ENCODE measurements at places on chromosomes 2 and 18.

GRCh38 chr2:231241755-231242507 lies 43.5 kb downstream of the ARMC9 start:
- DNase-seq, result no peak

DNA sequence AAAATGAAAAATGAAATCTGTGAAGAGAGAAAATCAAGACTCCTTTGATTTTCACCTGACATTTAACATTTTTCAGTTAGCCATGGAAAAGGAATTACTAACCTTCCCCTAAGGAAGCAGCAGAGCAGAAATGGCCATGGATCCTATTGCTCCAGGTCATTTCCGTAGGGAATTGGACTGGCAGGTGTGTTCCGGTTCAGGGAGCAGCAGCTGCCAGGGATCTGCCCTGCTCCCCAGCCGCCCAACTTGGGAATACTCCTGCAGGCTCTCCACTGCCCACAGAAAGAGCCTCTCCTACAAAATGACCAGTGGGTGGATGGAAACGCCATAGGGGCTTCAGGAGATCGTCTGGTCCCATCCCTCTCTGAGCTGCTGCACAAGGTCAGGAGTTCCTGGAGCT lies 86.0 kb upstream of the MAPK4 start:
- DNase-seq, result no peak

- no peak for DNase-seq
Observed at GRCh38 chr2:236052926-236053821, 115.0 kb downstream of the GBX2 start.

GRCh38 chr18:27954226-27954625 lies 222.7 kb downstream of the CDH2 start:
- DNase-seq, result no peak

DNA sequence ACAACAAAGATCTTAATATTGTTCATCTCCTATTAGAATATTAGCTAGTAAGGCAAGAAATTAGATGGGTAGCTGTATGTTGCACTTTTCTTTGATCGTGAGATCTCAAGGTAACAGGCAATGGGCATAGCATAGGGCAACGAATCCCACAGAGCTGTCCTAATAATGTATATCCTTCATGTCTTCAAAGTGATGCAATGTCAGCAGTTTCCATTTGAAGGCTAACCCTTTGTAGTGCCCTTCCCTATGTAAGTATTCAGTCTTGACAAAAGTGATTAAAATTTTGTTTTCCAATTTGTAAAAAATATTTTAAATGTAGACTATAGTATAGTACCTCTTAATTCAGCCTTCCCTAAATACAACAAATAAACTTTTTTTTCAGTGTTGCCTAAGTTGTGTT lies 112.5 kb downstream of the PKP4 start:
- no peak for DNase-seq

- DNase-seq, result no peak
Observed at GRCh38 chr2:46909771-46910419, 5.7 kb downstream of the MCFD2 start.

DNA sequence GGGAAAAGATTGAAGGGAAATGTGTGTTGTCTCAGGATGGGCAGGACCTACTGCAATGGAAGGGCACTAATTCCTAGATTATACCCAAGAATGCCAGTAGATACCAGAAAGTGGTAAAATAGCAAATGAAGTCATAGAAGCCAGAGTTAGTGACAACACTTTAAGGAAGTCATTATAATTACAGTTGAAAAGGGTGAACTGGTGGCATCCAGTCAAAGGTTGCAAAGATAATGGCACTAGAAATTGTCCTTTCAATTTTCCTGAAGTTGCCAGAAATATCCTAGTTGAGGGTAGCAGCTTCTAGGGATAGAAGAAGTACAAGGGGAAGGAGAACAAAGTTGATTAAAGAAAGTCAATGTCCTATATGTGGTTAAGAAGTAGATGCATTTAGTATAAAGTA lies 68.8 kb upstream of the GLS start:
- DNase-seq, result no peak

DNA sequence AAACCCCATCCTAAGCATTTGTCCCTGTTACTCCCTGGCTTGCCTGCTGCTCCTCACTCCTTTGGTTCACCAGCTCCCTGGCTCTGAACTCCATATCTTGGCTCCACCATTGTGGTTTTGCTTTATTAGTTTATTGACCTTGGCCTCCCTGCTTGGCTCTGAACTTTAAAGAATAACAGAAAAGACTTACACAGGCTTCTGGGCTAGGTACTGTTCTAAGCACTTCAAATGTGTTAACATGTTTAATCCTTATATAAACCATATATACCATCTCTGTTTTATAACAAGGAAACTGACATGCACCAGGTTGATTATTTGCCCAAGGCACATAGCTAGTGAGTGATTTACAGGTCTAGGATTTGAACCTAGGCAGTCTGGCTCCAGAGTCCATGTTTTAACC lies 149.7 kb upstream of the CAPN13 start:
- DNase-seq, result peak; percentile 58

DNA sequence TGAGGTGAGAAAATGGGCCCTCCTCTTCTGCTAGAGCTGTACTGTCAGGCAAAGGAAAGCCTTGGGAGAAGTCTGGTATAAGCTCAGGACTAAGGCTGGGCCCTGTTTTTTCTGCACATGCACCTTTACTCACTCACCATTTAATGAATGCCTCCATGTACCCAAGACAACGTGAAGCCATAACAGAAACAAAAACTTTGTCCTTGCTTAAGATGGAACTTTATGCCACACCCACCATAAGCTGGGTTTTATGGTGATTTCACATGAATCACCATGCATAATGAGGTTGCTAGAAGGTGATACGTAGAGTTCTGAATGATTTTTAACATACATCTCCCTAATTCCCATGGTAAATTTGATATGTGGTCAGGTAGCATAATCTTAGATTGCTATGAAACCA lies 63.7 kb upstream of the CYP26B1 start:
- DNase-seq, result peak; percentile 69

- DNase-seq, result no peak
Observed at GRCh38 chr2:221817052-221817451, 244.9 kb upstream of the EPHA4 start.

- no peak for DNase-seq
Observed at GRCh38 chr2:157447031-157447430, 3.1 kb upstream of the CYTIP start.

DNA sequence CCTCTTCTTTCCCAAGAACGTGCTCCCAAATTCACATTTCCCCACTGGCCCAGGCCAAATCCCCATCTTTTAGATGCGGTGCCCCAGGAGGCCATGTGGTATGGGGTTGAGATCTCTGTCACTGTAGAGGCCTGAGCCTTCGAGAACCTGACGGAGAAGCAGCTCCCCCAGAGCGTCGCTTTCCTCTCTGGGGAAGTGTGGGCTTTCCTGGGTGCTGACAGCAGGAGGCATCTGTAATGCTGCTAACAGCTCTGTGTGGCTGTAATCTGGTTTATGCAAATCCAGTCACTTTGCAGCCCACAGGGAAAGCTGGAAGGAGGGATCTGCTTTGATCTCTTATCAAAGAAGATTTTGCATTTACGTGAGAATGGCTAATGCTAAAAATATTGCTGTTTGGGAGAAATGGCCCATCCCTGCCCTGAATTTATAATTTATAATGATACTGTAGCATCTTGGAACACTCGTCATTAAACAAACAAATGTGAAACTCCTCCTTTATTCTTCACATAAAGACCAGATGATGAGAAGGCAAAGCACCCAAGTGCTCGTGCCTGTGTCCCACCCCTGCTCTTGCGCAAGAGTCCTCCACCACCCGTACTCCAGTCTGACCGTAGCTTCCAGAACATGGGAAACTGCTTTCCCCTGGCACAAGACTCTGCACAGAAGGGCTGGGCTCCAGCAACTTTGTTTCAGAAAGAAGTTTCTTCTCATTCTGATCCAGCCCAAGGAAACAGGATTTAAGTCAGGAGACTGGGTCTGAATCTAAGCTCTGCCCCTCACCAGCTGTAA lies 109.9 kb upstream of the EPC2 start:
- no peak for DNase-seq
